GM20000 (cell line): ENCODE measurements at places on chromosomes 13 and 19.

DNA sequence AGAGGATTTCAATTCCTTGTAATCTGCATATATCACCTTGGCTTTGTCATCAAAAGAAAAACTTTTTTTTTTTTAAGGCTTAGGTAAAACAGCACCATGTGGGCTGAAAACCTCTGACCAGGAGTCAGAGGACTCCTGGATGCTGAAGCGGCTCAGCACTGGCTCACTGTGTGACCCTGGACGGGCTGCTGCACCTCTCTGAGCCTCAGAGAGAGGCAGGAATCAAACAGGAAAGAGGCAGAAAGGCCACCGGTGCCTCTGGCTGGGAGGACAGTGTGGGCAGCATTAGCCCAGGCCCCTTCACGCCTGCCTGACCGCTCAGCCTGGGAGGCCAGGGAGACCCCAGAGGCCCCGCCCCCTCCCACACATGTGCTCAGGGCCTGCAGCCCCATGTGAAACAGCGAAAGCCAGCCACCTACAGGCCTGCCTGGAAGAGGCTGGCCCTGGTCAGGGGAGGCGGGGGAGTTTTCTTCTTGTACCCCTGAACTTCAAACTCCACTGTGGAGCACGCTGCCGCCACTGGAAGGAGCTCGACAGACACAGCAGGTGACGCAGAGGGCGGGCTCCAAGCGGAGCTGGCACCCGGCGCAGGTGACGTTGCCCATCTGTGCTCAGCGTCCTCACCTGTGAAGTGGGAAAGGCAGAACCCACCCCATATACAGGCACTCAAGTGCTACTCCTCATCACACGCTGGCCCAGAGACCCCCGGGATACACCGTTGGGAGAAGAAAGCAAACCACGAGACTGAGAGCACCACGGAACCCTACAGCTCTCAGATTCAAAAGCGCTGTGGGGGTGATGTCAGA lies 39.7 kb downstream of the MLLT1 start:
- no peak for DNase-seq

DNA sequence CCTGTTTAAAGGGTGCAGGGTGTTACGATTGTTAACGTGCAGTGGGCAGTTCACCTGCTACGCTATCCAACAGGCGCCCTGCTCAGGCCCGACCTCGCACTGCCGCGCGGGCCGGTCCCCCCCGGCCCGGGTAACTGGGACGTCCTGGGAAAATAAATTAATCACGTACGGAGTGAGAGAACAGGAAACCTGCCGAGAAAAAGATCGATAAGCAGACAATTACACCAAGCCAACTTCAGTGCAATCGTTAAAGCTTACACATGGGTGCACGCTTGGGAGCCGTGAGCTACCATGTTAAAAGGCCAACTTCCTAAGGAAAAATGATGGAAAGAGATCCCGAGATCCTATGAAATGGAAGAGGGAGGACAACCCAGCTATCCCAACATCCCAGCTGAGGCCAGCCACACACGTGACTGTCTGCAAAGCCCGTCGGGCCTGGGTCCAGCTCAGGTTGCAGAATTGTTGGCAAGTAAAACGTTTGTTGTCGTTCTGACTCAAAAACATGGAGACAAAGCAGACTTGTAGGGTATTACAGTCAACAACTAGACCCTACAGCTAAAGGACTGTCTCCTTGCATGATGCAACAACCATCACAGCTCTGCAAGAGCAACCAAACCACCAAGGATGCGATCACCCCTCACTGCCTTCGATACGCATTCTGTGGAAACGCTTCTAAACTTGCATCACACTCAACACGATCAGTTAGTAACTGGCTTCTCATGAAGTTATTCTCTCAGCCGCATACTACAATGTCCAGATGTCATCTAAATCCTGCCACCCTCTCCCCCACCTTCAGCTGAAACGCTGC lies 741 bp upstream of the TUBGCP3 start:
- DNase-seq = no peak

- DNase-seq = peak; percentile 35
These were observed 704 bp downstream of the CHST8 start for GRCh38 chr19:33622505-33622808.

- DNase-seq = peak; percentile 56
These were observed 2.8 kb downstream of the MYADM start for GRCh38 chr19:53870485-53870844.

GRCh38 chr13:108212886-108213285 lies 2.5 kb downstream of the LIG4 start:
- DNase-seq = peak; percentile 32

DNA sequence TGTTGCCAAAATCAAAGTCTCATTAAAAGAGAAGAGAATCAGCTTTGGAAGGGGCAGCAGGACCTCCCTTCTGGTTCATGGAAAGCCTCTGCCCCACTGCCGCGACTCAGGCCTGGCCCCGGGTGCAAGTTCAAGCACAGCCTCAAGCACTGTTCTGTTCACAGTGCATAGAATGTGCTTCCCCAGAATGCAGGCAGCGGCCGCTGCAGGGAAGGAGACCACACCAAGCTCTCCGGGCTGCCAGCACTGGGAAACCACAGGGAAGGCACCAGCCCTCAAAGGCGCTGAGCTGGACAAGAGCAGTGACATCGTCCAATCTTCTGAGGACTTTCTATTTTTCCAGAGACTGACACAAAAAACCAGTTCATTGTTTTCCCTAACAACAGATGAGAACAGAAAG lies 55.5 kb downstream of the CRYL1 start:
- DNase-seq = no peak

DNA sequence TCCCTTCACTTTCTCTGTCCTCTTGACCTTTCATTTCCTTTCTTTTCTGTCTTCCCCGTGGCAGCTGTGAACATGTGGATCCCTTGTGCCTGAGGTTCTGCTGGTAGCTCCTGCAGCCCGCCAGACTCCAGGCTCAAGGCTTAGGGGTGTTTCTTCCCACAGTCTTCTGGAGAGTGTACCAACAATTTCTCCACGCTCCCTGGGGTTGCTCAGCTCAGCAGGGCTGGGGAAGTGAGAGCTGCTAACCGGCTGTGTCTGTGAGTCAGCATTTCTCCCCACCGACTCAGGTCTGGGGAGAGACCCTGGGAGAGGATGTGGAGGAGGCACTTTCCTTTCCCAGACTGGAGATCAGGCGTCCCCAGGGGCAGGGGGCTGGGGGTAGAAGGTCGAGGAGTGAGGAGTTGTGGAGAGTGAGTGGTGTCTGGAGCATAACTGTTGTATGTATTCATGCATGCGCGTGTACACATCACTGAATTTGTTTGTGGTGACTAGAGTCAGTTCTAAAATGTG lies 193.6 kb downstream of the KCNRG start:
- DNase-seq = peak; percentile 21

DNA sequence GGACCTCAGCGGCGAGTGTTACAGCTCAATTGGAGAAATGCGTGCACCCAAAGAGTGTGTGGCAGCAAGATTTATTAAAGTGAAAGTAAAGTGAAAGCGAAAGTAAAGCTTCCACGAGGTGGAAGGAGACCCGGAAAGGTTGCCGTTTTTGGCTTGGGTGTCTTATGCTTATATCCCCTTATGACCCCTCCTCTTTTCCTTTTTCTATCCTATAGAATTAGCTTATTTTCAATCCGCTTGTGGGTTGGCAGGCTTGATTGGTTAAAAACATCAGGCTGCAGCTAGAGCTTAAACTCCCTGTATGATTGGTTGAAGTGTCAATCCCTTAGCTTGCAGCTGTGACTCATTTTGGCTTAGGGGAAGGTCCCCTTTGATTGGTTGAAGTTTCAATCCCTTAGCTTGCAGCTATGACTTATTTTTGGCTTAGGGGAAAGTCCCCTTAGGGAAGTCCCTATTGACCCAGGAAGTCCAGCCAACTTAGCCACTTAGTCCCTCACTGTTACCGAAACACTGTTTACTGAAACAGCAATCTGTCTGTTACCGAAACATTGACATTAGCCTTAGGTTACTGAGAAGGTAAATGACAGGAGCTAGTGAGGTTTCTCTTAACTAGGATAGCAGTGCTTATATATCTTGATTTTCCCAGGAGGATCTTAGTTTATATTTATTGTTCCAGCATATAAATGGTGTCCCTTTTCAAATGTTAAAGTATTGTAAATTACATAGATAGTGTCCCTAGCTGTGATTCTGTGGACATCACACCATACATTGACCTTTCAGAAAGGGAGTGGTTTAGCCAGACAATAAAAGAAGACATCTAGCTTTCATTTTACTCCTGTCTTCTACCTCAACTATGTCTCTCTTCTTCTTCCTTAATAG lies 575.8 kb downstream of the DACH1 start:
- DNase-seq = peak; percentile 12

DNA sequence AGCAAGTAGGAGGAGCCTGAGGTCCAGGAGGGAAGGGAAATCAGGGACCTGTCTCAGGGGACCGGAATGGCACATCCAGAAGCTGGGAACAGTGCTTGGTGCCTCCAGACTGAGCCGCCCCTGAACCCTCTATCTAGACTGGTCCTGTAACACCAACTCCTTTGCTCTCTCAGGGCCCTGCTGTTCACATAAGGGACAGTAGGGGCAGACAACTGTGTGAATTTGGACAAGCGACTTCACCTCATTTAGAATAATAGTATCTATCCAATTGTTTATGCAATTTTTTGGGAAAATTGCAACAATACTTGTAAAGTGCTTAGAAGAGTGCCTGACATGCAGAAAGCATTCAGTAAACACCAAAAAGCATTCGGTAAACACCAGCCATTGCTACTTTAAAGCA lies 14.0 kb downstream of the SYMPK start:
- DNase-seq = no peak

DNA sequence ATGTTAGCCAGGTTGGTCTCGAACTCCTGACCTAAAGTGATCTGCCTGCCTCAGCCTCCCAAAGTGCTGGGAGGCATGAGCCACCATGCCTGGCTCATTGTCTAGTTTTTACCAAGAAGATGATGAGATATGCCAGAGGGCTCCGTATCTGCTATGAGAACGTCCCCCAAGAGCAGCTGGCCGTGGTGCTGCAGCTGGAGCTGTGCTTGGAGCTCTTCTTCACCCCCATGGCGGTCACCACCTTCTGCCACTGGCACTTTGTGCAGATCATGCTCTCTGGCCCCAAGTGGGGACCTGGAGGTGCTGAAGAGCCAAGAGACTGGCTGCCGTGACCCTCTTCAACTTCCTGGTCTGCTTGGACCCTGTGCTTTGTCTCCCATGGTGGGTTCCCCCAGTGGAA lies 36.8 kb downstream of the GPR42 start:
- no peak for DNase-seq

GRCh38 chr13:43924549-43925245 lies 45.0 kb downstream of the LACC1 start:
- DNase-seq = peak; percentile 16

DNA sequence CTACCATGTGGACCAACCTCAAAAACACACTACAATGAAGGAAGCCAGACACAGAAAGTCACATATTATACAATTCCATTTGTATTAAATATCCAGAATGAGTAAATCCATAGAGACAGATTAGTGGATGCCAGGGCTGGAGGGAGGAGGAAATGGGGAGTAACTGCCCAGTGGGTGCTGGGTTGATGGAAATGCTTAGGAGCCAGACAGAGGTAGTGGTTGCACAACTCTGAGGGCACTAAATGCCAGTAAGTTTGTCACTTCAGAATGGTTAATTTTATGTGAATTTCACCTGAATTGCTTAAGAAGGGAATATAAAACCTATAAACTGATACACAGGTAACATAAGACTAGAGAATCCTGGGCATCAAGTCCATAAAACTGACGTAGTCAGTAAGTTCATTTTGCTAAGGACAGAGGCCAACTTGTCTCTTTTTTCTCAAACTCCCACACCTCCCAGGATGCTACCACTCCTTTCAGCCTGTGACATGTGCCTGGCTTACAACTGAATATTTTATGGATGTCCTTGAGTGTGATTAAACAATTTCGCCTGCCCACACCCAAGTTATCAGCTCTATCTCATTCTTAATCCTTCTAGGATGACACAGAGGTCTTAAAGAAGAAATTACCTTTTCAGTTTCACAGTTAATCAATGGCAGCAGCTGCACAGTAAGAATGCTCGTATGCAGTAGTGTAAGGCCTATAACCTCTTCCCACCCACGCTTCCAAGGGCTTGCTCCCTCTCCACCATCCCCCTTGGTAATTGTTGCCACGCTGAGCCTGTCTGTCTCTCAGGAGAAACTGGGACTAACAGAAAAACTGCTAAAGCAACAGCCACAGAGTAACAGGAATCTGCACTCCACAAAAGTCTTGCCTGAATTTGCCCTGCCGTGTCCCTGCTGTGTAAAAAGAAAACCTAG lies 5.9 kb upstream of the MLNR start:
- DNase-seq = no peak

DNA sequence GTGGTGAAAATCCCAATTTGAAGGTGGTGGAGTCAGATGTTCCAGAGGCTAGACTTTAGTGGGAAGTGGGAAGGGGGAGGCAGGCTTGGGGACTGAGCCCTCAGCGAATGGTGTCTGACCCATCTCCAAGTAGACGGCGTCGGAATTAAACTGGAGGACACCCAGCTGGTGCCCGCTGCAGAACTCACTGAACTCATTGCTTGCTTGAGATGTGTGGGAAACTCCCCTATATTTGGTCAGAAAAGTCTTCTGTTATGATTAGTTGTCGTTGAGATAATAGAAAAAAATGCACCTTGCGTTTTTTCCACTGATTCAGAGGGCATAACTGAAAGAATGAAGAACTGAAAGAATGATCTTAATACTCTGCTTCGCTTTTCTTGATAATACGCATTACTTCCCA lies 871 bp upstream of the ZNF583 start:
- DNase-seq = peak; percentile 11

GRCh38 chr13:33235078-33235477 lies 50.5 kb downstream of the STARD13 start:
- DNase-seq = no peak

DNA sequence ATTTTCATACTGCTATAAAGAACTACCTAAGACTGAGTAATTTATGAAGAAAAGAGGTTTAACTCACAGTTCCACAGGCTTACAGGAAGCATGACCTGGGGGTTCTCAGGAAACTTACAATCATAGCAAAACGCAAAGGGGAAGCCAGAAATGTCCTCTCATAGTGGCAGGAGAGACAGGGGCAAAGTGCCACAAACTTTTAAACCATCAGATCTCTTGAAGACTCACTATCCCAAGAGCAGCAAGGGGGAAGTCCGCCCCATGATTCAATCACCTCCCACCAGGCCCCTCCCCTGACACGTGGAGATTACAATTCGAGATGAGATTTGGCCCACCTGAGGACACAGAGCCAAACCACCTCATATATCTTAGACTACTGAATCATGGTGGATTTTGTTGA lies 198.7 kb downstream of the KCTD12 start:
- DNase-seq = no peak

GRCh38 chr13:46685006-46685730 lies 111.8 kb downstream of the ESD start:
- DNase-seq = no peak

DNA sequence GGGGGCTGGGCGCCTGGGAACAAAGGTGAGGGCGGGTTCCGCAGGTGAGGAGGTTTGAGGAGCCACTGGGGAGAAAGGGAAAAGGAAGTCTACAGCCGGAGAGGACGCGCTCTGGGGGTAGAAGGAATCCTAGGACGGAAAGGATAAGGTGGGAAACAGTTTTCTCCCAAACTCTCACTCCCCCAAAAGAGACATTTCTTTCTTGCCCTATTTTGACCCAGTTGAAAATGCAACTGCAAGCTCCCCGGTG lies 651 bp upstream of the POLR1D start:
- DNase-seq = no peak

DNA sequence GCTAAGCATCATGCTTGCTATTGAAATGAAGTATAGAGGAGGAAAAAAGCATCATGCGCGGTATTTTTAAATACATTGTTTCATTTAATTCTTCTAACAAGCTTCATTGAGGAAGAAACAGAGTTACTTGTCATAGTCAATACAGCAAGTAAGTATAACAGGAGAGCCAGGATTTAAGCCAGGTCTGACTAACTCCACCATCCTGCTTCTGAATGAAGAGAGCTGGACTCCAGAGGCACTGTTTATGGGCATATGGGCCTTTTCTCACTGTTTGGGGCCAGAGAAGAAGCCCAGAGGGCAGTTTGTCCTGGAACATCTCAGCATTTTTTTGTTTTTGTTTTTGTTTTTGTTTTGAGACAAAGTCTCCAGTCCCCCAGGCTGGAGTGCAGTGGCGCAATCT lies 7.9 kb downstream of the SAMD4B start:
- no peak for DNase-seq
